NCI-H1105 treated with DMSO at 0.1 percent for 48 hours (cell line): ENCODE measurements at places on chromosomes 2 and 18.

DNA sequence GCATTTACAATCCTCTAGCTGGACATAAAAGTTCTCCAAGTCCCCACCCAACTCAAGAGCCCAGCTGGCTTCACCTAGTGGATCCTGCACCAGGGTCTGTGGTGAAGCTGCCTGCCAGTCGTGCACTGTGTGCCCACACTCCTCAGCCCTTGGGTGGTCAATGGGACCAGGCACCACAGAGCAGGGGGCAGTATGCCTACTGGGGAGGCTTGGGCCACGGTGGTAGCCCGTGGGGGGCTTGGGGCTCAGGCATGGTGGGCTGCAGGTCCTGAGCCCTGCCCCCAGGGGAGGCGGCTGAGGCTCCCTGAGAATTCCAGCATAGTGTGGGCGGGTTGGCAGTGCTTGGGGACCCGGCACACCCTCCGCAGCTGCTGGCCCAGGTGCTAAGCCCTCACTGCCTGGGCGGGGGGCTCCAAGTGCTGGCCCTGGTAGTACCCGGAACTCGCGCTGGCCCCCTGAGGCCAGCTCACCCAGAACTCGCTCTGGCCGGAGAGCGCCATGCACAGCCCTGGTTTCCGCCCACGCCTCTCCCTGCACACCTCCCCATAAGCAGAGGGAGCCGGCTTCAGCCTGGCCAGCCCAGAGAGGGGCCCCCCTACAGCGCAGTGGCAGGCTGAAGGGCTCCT lies 1473.4 kb downstream of the SUCLG1 start:
- no peak for DNase-seq

- DNase-seq = no peak
These were observed 22.4 kb downstream of the RRM2 start for GRCh38 chr2:10144771-10145518.

GRCh38 chr2:128776461-128777195 lies 458.0 kb upstream of the HS6ST1 start:
- DNase-seq = no peak

DNA sequence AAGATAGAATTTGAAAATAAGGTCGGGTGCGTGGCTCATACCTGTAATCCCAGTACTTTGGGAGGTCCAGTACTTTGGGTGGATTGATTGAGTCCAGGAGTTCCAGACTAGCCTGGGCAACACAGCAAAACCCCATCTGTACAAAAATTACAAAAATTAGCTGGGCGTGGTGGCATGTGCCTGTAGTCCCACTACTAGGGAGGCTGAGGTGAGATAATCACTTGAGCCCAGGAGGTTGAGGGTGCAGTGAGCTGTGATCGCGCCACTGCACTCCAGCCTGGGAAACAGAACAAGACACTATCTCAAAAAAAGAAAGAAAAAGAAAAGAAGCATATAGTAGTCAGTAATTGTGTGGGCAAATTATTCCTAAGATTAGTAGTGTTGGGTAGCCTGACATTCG lies 194.2 kb upstream of the ALPP start:
- DNase-seq = no peak

DNA sequence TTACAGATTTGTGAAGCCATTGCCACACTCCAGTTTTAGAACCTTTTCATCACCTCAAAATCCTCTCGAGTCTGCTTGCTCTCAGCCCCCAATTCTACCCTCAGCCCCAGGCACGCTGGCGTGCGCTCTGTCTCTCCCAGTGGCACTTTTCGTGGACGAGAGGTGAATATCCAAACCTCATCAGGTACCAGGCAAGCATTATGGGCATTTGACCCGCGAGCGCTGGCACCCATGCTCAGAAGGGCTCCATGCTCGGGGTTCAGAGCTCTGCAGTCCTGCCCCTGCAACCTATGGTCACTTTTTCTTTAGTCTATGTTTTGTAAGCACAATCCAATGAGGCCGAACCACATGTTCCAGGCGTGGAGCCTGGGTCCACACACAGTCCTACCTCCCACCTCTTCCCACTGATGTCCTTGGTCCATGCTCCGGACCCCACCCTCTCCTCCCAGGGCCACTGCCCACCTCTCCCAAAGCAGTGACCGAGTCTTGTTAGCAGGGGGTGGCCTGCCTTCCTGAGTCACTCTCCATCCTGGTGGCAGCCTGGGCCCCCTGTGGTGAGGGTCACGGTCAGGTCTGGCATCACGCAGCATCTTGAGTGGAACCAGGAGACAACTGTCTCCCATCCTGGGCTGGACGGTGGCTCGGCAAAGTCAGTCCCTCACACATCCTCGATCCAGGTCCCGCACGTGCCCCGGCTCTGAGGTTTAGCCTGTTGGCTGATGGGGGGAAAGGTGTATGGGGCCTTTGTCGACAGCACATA lies 256.9 kb downstream of the NDUFA10 start:
- no peak for DNase-seq

- DNase-seq = no peak
These were observed 180.6 kb downstream of the ATAD2B start for GRCh38 chr2:23746141-23746863.
